ENCODE measurements at places on chromosomes 13 and 19.

GRCh38 chr13:102198418-102199311 lies 203.2 kb downstream of the FGF14 start:
- DNase-seq: no peak

DNA sequence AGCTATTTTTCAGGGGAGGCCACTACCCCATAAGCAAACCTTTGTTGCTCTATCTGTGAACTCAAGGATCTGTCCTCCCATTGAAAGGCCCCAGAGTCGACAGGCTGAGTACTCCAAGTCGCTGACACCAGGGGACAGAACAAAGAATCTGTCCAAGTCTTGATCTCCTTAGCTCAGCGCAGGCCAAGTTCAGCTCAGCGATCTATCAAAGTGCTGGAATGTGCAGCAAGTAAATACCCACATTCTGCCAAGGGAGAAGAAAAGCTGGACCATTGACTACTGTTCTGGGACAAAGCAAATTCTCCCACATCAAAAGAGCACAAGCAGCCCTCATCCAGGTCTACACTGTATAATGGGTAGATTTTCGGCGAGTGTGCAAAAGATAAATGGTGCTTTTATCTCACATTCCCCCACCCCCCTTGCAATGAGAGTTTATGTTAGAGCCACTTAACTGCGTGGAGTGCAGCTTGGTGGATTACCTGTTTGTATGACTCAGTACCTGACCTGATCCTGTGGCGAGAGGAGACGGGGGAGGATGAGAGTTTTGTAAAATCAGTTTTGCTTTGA lies 391.7 kb upstream of the SGCG start:
- DNase-seq: no peak

- no peak for DNase-seq
Observed at GRCh38 chr19:35117116-35117515, 1.5 kb downstream of the FXYD3 start.

- DNase-seq: no peak
Observed at GRCh38 chr19:35736913-35737886, 5.1 kb downstream of the IGFLR1 start.

GRCh38 chr19:36142046-36142445 lies 2.2 kb downstream of the CAPNS1 start:
- DNase-seq: no peak

DNA sequence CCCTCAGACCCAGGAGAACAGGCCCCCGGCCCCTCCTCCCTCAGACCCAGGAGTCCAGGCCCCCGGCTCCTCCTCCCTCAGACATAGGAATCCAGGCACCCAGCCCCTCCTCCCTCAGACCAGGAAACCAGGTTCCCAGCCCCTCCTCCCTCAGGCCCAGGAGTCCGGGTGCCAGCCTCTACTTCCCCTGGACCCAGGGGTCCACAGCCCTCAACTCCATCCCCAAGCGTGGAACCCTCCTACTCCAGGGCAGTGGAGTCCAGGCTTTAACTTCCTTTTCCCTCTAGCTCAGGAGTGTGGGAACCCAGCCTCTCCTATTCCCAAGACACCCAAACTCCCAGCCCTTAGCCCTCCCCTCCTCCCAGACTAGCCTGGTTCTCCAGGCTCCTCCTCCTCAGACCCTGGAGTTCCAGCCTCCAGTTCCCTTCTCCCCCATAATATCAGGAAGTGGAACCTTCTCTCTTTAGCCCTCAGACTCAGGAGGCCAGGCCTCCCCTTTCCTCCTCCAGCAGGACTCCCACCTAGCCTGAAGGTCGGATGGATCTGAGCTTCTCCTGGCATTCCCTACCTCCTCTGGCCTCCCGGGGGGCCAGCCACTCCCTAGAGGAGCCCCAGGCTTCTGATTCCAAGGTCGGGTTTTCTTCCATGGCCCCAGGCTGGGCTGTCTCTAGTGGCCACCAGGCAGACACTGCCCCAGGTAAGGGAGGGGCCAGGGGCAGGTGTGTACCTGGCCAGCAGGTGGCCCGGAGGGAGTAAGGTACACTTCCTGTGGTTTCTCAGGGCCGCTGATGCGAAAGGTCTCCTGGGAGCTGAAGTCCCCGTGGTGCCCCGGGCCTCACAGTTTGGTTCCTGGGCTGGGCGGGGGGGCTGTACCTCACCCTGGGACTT lies at the start of gene TMC4:
TMC4 (minus strand) TSS at position 690 of the 888 bp plus-strand sequence; CDS start at position 647, 43 bp downstream.
- DNase-seq: no peak

- DNase-seq: no peak
Observed at GRCh38 chr13:43077461-43077860, 54.1 kb downstream of the DNAJC15 start.

GRCh38 chr19:20315543-20315942 lies 148.5 kb downstream of the ZNF486 start:
- no peak for DNase-seq

DNA sequence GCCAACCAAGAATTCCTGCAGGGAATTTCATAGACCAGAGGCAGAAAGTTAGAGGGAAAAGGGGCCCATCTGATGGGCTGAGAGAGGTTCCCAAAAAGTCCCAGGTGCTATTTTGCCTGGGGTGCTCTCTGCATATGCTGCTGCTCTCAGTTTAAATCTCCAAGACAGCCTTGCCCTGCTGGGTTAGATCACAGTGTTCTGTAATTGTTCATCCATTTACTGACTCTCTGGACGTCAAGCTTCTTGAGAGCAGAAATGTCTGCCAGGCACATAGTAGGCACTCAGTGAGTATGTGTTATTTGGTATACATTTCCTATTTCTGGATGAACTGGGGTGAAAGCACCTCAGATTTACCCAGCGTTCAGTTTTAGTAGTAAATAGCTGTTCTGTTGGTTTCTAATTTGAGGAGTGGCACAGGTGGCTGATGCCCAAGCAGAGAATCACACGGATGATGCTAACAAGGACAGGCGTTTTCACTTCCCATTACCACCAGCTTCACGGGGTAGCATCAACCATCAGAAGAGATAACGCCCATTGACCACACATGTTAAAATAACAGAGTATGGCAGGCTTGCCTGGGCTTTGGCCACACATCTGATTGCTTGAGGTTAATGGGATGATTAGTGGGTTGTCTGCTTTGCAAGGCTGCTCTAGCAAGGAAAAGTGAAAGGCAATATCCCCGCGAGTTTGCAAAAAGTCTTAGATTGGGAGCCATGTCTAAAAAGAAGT lies 161.1 kb downstream of the SLC7A1 start:
- no peak for DNase-seq

DNA sequence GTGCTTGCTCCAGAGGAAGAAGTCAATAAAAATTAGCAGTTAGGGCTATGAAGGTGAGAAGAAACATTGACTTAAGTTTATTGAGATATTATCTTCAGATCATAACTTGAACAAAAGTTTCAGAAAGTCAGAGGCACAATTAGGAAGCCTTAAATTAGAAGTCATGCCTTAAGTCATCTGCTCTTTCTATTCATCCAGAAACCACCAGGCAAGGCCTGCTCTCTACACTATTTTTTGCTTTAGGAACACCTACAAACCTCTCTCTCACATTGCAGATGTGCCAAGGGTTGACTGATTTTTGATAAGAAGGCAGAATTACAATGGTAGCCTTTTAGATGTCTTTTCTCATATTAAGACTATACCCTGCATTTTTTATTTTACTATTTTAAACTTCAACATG lies 268.7 kb downstream of the SPRY2 start:
- no peak for DNase-seq

DNA sequence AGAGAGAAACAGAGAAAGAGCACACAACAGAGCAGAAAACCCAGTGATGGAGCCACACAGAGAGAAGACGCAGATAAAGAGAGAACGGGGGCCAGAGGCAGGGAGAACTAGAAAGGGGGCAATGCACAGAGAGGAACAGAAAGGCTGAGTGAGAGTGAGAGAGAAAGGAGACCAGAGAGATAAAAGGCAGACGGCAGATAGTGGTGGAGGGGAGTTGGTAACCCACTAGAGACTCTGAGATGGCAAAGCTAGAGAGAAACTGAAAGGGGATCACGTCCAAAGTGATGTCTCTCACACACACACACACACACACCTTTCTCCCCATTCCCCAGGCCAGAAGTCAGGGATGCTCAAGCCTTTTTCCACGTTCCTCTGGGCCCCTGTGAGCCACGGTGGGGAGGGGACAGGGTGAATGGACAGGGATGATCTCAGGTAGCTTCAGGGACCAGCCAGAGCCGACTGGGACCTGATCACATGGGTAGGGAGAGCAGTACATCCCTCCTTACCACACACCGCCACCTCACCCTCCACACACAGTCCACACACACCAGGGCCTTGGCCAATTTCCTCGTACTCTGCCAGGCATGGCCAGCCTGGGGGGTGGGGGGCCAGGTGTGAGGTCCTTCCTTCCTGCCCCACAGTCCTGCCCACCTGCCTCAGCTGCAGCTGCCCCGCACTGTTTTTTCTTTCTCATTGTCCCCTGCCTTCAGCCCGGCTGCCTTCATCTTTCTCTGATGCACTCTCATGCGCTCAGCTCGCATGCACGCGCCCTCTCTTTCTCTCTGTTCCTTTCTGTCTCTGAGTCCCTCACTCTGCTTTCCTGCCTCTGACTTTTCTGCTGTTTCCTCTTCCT lies 22.5 kb upstream of the POU2F2 start:
- no peak for DNase-seq

DNA sequence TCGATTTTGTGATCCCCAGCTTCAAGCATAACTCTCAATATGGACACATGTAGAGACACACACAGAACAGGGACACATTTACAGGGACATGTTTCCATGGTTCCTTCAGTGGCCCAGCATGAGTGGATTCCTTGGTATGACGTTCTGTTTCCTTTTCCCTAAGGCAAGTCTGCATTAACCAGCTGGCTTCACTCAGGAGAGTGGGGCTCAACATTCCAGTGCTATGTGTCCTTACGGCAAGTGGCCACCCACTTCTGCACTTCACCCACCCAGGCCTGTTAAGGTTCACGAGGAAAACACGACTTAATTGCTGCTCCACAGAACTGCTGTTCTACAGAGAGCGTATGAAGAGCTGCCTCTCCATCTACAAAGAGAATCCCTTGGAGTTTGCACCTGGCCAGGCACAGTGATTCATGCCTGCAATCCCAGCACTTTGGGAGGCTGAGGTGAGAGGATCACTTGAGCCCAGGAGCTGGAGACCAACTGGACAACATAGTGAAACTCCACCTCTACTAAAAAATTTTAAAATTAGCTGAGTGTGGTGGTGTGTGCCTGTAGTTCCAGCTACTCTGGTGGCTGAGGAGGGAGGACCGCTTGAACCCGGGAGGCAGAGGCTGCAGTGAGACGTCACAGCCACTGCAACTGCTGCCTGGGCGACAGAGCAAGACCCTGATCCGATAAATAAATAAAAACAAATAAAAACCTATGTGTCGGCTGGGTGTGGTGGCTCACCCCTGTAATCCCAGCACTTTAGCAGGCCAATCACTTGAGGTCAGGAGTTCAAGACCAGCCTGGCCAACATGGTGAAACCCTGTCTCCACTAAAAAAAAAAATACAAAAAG lies 32.5 kb downstream of the BRD4 start:
- DNase-seq: no peak

DNA sequence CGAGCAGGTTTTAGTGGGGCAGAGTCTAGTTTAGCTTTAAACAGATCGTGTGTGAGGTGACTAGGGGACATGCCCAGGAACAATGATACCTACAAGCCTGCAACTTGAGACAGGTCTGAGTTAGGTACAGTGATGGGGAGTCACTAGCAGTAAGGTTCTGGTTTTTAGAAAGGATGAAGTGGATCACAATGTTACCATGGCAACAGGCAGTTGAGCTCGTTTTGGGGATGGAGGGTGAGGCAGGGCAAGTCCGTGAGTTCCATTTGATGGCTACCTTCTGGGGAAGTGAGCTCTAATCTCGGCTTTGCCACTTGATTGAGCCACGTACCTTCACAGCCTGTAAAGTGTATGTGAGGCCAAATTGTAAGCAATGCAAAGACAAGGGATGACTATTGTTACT lies 76.0 kb upstream of the GTF3A start:
- no peak for DNase-seq

DNA sequence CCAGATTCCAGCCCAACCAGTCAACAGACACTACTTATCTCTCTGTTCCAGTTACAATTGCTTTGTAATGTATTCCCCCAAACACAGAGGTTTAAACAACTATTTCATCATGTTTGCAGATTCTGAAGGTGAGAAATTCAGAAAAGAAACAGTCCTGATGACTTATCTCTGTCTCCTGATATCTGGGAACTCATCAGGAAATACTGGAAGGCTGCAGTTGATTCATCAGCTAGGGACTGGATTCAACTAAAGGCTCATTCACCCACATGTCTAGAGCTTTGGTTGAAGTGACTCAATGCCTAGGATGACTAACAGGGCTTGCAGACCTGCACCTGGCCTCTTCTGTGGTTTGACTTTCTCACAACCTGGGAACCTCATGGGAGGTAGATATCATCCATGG lies 56.6 kb upstream of the GPC6 start:
- no peak for DNase-seq

GRCh38 chr13:87821512-87821911 lies 150.3 kb downstream of the SLITRK5 start:
- DNase-seq: no peak

- no peak for DNase-seq
Observed at GRCh38 chr13:76383676-76384461, 502.3 kb downstream of the KCTD12 start.

- DNase-seq: no peak
Observed at GRCh38 chr19:39846678-39847486, 703 bp upstream of the FBL start.

GRCh38 chr13:23753458-23753857 lies 135.7 kb downstream of the MIPEP start:
- no peak for DNase-seq

- DNase-seq: no peak
Observed at GRCh38 chr13:28370448-28370847, 124.5 kb downstream of the FLT1 start.

DNA sequence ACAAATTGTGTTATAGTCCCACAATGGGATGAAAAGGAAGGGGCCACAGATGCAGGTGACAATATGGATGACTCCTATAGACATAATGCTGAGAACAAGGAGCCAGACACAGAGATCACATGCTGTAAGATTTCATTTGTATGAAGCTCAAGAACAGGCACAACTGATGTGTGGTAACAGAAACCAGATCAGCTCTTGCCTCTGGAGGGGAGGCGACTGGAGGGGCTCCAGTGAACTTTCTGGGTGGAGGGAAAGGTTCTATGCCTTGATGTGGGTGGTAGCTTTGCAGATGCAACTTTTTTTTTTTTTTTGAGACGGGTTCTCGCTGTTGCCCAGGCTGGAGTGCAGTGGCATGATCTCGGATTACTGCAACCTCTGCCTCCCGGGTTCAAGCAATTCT lies 6.0 kb upstream of the RABAC1 start:
- no peak for DNase-seq

- DNase-seq: no peak
Observed at GRCh38 chr13:21242236-21242635, 65.8 kb downstream of the MRPL57 start.

DNA sequence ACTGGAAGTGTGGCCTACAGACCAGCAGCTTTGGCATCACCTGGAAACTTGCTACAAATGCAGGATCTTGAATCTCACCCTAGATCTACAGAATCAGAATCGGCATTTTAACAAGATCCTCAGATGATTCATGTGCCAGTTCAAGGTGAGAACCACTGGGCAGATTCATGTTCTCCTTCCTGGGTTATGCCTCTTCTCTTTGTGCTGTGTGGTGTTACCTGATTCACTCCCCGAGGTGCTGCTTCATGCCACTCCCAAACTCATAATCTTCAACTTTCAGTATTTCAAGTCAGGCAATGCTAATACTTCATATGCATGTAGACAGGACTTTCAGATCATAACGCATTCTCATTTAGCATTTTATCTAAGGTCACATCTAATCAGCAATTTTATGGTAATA lies 427.7 kb downstream of the FOXO1 start:
- no peak for DNase-seq

- no peak for DNase-seq
Observed at GRCh38 chr19:41408256-41408655, 10.6 kb downstream of the BCKDHA start.

- DNase-seq: no peak
Observed at GRCh38 chr13:21988624-21989023, 317.8 kb downstream of the FGF9 start.
